Stimulated activated CD4-positive, alpha-beta T cell treated with anti-CD3 and anti-CD28 coated beads, Interleukin-4, amount 100 ng/mL, for 1 hour (primary cell): ENCODE measurements at places on chromosomes 6 and 20.

DNA sequence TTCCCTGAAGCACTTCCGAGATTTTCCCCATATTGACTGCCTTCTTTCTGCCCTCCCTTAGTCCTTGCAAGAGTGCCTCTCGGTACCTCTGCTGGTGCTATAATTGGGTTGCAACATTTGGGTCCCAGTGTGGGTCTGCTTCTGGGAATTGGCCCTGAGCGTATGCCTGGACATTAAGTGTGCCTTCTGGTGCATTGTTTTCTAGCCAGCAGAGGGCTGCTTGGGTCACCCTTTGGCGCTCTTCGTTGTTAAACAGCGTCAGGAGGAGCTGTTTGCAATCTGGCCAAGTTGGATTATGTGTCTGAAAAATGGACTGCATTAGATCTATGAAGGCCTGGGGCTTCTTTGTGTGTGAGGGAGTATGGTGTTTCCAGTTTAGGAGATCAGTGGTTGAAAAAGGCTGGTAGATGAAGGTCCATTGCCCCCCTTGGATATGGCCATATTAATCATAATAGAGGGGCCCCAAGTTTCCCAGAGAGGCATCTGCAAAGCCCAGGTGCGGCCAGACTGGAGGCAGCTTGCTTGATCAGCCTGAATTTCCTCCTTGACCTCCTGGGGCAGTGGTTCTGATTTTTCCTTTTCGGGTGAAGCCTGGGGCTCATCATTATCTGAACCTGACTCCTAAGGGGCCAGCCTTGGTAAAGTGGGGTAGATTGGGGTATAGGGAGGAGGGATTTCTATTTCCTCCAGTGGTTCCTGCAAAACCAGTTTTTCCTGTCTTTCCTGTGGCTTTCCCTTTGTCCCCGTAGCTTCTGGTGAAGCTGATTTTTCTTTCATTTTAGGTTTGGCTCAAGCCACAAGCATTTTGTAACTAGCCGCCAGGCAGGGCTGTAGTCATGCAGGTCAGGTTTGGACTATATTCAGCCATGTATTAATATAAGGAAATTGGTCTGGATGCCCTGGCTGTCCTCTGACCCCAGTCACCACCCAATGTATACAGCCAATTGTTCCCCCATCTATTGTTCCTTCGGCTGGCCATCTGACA lies 85.4 kb upstream of the GPR6 start:
- no peak for DNase-seq

DNA sequence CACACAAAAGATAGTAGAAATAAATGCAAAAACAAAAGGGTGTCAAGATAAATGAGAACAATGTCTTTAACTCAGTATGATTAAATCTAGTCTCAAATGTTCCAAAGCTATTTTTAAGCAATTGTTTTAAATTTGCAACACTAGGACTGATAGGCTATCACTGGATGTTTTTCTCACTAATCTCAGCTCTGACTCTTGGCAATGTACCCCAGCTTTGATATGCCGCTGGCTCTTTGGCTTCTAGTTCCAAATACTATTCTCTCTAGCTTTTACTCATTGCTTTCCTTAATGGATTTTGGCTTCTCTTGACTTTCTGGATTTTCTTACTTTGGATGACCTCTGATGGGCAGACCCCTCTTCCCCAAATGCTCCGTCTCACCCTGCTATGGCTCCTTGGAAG lies 116.0 kb upstream of the SLC35B3 start:
- DNase-seq = no peak

DNA sequence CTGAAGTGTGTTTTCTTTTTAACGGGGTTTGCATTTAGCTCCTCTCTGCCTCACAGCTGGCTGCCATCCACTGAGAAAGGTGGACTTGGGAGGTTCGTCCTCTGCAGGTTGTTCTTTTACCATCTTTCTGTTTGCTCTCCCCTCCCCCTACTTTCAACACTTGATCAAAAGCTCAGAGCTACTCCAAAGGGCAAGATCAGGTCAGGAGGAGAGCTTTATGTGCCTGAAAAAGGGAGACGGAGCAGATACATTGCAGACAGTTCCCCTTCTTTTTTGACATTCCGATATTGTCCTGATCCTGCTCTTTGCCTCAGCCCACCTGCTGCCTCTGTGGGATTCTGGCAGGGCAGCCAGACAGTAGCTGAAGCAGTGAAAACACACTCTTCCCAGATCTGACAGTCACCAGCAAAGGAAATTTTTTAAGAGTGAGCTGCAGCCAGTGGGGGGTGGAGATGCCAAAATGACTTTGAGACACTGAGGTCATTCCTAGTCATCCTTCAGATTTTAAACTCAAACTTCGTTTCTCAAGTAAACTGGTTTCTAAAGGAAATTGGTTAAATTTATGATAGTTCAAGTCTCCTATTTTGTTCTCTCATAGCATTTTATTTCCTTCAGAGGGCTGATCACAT lies 26.5 kb downstream of the SMLR1 start:
- no peak for DNase-seq

DNA sequence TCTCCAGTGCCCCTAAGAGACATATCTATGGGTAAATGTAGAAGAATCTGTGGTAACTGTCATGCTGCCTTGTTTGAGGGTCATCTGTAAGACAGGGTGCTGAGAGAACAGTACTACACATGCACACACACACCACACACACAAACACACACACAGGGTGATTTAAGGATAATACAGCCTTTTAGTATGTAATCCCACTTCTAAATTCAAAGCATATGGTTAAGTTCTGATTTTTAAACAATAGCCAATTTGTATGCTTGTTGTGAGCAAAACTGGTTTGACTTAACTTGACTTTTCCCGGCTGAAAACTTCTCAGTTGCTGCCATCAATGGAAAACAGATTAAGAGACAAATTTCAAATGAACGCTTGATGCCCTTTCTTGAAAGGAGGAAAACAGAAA lies 241.8 kb downstream of the ADGRG6 start:
- DNase-seq = no peak

DNA sequence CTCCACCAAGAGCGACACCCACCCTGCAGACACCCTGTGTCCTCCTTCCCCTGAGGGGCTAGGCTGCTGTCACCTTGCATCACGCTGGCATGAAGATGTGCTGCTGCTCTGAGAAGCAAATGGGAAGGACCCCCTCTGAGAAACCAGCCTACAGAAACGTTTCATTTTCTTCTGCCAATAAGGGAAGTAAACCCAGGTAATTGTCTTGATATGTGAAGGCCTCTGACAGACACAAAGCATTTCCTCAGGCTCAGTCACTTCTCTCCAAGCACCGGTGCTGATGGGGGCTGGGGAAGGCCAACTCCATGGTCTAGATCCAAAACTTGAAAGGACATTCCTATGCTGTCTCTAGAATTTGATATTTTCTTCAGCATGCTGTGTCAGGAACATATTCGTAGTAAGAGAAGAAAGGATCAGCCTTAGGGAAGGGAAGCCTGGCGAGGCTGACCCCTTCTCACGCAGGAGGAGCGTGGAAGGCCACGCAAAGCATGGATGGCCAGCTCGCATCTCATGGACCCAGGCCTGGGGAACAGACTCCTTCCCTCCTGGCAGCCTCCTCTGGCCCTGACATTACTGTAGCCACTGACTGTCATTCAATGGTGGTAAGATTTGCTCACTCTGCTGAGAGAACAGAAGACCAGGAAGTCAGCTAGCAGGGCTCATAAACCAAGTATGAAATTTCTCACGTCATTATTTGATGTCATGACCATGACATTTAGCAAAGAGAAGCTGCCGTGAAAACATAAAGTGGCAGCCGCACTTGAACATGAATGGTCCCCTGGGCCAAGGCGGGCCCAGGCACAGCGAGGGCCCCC lies 20.4 kb downstream of the ACSS1 start:
- no peak for DNase-seq

DNA sequence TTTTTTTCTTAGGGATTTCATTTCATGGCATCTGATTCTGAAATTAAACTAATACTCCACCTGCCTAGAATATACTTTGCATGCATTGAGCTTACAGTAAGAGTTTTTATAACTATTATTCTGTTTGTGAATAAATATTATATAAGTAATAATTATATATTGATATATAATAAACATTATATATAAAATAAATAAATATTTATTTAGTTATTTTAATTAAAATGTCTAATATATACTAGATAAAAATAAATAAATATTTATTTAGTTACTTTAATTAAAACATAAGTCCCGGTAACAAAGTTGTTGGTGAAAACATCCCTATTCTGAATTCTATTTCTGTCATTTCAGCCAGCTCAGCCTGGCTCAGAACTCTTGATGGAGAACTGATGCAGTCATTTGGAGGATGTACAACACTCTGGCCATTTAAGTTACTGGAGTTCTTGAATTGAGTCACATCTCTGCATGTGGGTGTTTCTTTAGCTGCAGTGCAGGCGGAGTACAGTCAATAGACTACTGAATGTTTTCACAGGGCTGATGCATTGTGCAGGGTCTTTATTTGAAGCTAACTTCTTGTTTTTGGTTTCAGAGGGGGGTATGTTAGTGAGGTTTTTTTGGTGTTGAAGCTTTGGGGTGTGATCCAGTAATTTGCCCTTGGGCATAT lies 508.9 kb upstream of the ADGRB3 start:
- DNase-seq = no peak

- no peak for DNase-seq
These were observed 179.3 kb downstream of the BMP7 start for GRCh38 chr20:57087102-57087501.

- no peak for DNase-seq
These were observed 12.1 kb upstream of the ZBTB9 start for GRCh38 chr6:33442283-33442682.
